ENCODE measurements at places on chromosomes 2 and 18.
A peak's percentile ranks its signal among the peaks of the same experiment; 100 is the strongest.

- DNase-seq, result no peak
These were observed 63.7 kb upstream of the BCL2L11 start for GRCh38 chr2:111057045-111057444.

DNA sequence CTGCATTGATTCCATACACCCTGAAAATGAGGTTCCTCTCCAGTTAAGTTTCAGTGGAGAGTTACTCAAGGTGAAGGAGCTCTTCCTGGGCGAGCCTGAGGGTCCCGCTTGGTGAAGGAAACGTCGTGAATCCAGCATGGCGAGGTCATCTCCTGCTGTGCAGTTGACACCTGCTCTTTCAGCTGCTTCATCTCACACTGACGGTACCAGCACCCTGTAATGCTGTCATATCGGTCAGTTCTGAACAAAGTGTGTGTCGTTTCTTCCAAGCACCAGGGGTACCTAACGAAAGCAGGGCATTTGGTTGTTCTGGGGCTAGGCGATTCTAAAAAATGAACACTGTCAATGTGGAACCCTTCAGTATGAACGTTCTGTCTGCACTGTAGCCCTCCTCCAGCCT lies 52.6 kb downstream of the ITGB1BP1 start:
- DNase-seq, result no peak

- no peak for DNase-seq
These were observed 785.8 kb downstream of the RNF144A start for GRCh38 chr2:7703048-7703447.

DNA sequence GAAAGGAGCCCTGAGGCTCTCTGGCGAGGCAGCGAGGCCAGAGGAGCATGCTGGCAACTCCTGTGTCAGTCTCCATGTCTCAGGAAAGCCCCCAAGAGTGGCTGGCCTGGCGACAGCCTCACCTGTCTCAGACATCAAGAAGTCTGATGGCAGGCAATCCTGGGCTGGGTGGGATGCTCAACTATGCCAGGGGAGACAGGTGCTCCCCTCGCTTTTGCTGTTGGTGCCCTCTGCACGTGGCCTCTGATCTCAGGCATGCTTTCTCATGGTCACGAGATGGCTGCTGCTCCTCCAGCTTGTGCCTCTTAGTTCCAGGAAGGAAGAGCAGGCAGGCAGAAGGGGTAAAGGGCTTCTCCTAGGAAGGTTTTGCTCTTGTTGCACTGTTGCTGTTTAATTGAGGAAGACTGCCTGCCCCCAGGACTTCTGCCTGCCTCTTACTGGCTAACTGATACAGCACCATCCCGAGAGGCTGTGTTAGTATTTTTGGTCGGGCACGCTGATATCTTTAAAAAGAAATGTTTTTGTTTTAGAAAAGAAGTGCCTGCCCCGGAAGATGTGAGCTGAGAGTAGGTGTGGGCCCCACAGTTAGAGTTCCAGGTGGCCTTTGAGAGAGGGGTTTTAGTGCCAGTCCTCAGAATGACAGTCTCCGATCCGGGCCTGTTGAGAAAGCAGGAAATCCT lies 344.8 kb upstream of the HS6ST1 start:
- no peak for DNase-seq

GRCh38 chr2:222064286-222064685 lies 234.5 kb downstream of the PAX3 start:
- no peak for DNase-seq

DNA sequence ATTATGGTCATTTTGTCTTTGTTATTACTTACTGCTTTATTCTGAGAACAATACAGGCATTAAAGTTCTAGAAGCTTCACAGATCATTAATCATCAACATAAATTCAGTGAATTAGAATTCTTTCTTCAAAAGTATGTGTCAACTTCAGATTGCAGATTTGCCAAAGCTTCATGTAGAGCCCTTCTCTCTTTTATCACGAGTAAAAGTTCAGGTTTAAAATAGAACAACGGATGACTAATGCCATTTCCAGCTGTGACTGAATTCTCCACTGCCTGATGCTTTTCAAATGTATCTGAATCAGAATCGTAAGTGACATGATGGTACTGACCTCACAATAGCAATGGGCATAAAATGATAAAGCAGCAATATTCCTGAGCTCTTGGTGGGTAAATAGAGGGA lies 116.0 kb downstream of the ABCA12 start:
- no peak for DNase-seq

DNA sequence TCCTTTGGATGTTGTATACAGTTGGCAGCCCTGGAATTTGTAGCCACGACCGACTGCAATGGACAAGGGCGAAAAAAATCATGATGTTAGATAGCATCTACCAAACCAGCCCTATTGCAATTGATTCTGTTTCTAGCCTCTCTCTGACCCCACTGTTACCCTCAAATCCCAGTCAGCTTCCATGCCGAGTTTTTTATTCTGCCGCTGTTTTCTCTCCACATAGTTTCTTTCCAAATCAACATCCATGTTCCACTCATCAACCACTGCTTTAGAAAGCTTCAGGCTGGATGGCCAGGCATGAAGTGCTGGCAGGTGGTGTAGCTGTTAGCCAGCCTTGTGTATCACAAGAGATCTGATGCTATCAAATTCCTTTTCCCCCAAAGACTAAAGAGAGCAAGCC lies 272.8 kb downstream of the FIGN start:
- no peak for DNase-seq

DNA sequence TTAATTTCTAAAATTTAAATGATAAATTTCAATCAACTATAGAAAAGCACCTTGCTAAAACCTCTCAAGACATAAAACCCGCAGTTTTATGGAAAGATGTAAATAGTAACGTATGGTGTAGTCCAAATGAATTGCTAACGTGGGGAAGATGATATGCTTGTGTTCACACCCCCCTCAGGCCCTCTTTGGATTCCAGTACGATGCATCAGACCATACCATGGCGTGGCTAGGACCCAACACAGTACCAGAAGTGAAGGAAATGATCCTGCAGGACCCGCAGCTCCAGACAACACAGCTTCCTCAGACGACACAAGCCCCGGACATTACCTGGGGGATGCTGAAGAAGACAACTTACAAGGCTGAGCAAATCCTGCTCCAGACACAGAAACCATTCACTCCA lies 60.1 kb upstream of the DYSF start:
- DNase-seq, result no peak

GRCh38 chr18:45775241-45775676 lies 50.2 kb upstream of the SIGLEC15 start:
- no peak for DNase-seq

DNA sequence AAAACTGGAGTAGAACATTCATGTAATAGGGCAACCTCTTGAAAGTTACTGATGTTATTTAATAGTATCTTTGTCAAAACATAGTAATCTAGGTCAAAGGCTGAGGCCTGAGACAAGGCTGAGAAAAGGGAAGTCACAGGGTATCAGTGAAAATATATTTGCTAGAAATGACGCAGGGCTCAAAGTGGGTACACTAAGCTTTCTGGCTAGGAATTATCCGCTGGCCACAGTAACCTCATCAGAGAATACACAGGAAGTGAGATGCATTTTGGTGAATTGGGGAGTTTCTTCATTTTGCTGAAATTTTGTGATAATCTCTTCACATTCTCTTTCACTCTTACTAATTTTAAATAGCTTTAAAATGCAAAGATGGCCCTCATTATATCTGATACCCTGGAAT lies 206.8 kb downstream of the OTX1 start:
- no peak for DNase-seq

DNA sequence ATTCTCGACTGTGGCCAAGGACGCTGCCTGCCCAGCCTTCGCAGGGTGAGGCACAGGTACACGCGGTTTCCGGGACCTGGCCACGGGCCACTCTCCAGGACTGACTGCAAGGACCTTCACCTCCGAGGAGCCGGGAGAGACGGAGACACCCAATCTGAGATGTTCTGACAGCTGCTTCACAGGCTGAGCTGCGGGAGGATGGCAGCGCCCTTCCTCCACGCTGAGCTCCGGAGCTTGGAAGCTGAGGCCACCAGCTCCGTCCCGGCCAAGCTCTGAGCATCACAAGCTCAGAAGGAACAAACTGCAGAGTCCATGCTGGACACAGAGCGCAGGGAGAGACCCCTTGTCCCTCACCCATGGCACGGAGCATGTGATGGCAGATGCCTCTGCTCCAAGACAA lies 71.1 kb upstream of the CTDP1 start:
- DNase-seq, result no peak

GRCh38 chr18:2338601-2339000 lies 232.7 kb downstream of the METTL4 start:
- no peak for DNase-seq

DNA sequence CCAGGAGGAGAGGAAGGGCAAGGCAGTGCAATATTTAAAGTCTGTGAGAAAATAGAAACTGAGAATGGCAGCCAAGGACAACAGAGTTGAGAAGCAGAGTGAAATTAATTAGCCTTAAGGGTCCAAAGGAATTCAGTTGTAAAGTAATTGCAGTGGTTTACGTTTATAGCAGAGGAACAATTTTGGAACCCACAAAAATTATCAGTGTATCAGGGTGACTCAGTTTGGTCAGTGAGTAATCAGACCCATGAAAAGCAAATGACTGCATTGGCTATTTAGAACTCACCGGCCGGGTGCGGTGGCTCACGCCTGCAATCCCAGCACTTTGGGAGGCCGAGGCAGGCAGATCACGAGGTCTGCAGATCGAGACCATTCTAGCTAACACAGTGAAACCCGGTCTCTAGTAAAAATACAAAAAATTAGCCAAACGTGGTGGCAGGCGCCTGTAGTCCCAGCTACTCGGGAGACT lies 245.8 kb upstream of the SLC39A10 start:
- no peak for DNase-seq

- no peak for DNase-seq
These were observed 65.5 kb downstream of the NEB start for GRCh38 chr2:151668737-151669136.

- DNase-seq, result no peak
These were observed 109.7 kb downstream of the ERBB4 start for GRCh38 chr2:212428681-212429478.

GRCh38 chr2:150480241-150480640 lies 7.2 kb downstream of the RND3 start:
- no peak for DNase-seq

DNA sequence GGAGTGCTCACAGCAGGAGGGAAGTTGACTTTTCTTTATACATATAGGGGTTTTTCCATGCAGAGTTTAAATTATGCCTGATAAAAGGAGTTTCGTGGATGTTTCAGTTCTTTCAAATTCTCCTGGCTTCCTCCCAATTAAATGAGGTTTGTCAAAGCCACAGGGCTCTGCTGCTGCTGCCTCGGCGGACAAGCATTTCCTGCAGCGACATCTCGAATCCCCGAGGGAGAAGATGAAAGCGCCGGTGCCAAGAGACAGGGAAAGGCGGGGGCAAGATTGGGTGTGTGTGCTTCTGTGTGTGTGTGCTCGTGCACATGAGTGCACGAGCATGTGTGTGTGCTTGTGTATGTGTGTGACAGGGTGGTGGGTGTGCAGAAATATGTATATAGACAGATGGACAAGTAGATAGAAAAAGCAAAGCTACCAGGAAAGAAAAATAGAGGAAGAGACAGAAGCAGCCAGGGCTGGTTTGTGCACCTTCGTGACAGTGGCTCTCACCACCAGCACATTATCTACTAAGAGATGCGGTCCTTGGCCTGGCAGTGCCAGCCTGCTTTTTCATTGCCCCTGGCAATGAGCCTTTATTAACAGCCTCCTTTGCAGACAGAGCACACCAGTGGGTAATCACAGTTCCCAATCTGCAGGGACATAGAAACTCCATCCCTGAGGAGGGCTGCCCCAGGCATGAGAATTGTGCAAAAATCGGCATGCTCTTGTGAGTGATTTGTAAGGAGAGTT lies 76.2 kb downstream of the CDK15 start:
- peak; percentile 42 for DNase-seq

- DNase-seq, result no peak
These were observed 19.4 kb downstream of the TTC27 start for GRCh38 chr2:32647180-32647651.

- DNase-seq, result no peak
These were observed 116.4 kb downstream of the PDCL3 start for GRCh38 chr2:100679211-100679610.

GRCh38 chr2:108853421-108853820 lies 66.8 kb downstream of the CCDC138 start:
- no peak for DNase-seq

GRCh38 chr18:74692367-74693013 lies 94.8 kb downstream of the ZNF407 start:
- no peak for DNase-seq

GRCh38 chr2:184679219-184680018 lies 81.1 kb downstream of the ZNF804A start:
- no peak for DNase-seq

- no peak for DNase-seq
These were observed 30.4 kb upstream of the C2orf66 start for GRCh38 chr2:196839574-196839973.

- DNase-seq, result no peak
These were observed 260.8 kb upstream of the FAM98A start for GRCh38 chr2:33859811-33860461.

- no peak for DNase-seq
These were observed 1.9 kb downstream of the PER2 start for GRCh38 chr2:238286551-238286950.

DNA sequence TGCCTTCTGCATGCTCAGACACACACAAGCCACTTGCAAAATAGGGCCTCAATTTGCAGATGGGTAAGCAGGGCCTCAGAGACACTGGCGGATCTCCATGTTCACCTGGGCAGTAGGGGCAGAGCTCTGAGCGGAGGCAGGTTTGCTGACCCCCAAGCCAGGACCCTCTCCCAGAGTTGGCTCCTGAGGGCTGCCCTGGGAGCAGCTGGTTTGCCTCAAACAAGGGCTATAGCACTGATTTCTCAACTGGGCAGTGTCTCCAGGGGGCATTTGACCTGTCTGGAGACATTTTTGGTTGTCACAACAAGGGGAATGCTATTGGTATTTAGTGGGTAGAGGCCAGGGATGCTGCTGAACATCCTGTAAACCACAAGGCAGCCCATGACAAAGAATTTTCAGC lies 11.6 kb downstream of the GLI2 start:
- DNase-seq, result no peak

- no peak for DNase-seq
These were observed 36.8 kb upstream of the GPR17 start for GRCh38 chr2:127609031-127609751.

GRCh38 chr2:178194600-178195389 lies 483 bp downstream of the OSBPL6 start:
- DNase-seq, result peak; percentile 1

- DNase-seq, result no peak
These were observed 43.7 kb upstream of the ZBTB7C start for GRCh38 chr18:48452861-48453323.

- DNase-seq, result no peak
These were observed 161.3 kb downstream of the HAUS1 start for GRCh38 chr18:46265196-46266156.

DNA sequence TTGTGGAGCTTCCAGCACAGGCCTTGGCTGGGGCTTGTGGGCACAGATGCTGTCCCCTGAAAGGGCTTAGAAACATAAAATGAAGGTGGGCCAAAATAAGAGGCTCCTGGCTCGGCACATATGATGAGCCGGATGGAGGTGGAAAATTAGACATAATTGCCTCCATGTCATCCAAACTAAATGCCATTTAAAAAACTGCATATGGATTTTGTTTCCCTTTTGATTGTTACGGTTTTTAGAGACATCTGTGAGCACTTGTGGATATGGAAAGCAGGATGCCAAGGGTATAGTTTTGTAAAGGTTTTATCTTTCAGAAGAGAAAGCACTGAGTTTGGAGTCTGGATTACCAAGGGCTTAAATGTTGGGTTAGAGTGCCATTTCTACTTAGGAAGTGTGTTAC lies 498.3 kb downstream of the RIT2 start:
- no peak for DNase-seq

- DNase-seq, result peak; percentile 51
These were observed 14.2 kb downstream of the ECEL1 start for GRCh38 chr2:232473467-232473890.
